ENCODE measurements at places on chromosomes 11 and 22.

DNA sequence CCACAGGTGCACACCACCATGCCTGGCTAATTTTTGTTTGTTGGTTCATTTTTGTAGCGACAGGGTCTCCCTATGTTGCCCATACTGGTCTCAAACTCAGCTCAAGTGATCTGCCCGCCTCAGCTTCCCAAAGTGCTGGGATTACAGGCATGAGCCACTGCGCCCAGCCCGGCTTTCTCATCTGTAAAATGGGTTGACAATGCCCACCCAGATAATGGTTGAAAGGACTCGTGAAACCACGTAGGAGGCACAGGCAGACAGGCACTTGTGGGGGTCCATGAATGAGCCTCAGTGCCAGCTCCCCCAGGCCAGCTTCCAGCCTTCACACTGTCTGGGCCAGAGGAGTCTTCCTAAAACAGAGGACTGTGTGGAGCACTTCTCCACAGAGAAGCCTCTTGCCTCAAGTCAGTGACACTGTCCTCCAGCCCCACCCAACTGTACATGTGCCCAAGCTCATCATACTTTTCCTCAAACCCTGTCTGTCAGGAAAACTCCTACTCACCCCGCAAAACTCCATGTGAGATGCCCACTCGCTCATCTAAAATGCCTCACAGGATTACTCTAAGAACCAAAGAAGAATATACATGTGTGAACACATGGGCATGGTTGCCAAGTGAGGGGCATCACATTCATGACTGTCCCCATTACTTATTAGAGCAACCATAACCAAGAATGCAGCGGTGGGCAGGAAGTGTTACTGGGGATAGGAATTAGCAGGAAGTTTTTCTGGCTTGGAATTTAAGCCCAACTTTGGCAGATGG, 32.1 kb upstream of the WNT7B start:
- DNase-seq: no peak

DNA sequence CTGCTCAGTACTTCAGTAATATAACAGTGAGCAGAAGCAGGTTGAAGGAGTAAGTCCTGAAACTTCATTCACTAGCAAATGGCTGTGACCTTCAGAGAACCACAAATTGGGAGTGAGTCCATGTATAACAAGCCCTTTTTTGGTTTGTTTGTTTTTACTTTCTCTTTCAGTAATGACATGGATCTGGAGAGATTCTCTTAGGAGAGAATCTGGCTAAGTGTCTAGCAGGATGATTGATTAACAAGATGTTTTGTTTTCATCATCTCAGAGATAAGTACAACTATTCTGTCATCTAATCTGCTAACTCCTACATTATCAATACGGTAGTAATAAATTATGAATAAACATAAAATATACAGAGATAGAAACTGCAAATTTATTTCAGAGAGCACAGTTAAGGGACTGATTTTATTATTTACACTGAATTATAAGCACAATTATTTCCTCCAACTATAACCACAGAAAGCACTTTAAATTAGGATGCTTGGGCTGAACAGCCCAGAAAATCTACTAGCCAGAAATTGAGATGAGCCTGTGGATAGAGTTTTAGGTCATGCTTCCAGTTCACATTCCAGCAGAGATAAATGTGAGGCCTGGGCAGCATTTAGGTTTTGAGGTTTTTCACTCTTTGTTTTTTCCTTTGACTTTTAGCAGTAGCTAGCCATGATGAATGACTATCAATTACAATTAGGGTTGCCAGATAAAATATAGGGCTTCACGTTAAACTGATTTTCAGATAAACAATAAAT, 429.3 kb upstream of the FAT3 start:
- DNase-seq: no peak

GRCh38 chr22:32745251-32745995, 56.1 kb upstream of the TIMP3 start:
- DNase-seq: no peak

- no peak for DNase-seq
Observed at GRCh38 chr11:122253589-122254231, 137.7 kb upstream of the BLID start.

DNA sequence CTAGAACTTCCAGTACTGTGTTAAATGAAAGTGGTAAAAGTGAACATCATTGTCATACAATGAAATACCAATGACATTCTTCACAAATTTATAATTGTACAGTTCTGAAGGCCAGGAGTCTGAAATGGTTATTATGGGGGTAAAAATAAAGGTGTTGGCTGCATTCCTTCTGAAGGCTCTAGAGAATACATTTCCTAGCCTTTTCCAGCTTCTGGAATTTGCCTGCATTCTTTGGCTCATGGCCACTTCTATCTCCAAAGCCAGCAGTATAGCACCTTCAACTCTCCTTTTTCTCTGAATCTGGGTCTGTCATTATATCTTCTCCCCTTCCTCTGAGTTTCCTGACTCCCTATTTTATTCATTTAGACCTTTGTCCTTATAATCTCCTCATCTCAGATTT, 1232.7 kb upstream of the TENM4 start:
- no peak for DNase-seq

DNA sequence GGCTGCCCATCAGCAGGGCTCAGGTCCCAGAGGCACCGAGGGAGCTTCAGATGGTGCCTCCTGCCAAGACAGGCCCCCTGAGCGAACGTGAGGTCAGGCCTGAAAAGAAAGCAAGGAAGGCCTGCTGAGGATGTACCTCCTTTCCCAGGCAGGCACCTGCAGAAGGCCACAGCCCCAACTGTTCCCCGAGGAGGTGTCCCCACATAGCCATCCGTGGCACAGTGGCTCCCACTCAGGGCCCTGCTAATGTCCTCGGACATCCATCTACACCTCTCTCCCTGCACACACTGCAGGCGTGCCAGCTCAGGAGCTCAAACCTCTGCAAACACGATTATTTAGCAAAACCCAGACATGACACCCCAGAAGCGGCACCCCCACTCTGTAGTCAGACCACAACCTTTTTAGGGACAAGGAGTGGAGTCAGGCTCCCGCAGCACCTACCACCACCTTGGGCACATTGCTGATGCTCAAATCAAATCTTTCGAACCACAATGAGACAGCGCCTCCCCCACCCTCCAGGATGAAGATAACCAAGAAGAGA, 36.9 kb downstream of the SHANK2 start:
- no peak for DNase-seq

DNA sequence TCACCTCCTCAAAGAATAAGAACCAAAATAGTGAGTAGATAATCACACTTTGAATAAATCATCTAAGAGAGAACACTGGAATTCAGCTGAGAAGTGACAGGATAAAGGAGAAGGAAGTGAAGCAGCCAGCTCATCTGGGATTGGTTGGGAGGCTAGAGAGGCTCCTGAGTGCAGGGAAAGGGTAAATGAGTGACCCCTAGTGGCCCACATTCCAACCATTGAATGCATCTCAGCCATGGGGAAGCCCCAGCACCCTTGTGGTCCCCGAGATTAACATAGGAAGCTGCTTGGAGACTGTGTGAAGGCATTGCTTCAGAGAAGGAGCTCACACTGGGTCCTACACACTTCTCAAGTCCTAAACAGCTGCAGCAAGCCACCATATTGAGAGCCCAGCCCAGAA, 82.3 kb downstream of the JRKL start:
- DNase-seq: no peak

DNA sequence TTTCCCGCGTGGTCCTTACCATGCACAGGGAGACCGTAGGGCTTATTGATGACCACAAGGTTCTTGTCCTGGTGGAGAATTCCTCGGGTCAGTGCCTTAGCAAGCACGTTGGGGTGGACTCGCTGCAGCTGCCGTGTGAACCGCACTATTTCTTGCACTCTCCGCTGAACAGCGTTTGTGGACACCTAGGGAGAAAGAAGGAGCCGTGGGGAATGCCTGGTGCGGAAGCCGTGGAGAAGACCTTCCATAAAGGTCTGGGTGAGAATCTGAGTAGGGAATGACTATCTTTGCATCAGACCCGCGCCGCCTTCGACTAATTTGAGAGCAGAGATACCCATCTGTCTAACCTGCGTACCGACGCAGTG, 597 bp downstream of the RPUSD4 start:
- DNase-seq: no peak

GRCh38 chr22:30637701-30638114, 2.1 kb downstream of the SLC35E4 start:
- no peak for DNase-seq

DNA sequence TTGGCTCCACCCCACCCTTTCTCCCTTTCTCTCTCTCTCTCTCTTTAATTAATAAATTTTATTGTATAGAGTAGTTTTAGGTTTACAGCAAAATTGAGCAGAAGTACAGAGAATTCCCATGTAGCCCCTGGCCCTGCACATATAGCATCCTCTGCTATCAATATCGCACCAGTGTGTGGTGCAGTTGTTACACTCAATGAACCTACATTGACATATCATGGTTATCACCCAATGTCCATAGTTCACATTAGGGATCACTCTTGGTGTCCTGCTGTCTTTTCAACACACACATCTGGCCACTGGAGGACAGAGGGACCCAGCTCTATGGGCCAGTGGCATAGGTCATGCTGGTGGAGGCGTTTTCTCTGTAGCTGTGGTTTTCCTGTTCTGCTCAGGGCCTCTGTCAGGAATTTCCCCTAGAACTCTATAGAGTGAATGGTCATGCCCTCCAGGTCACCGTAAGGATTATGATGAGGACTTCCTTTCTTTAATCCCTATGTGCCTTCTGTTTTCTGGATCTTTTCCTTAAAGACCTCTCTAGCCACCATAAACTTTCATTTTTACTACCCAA, 98.2 kb upstream of the NAV2 start:
- DNase-seq: no peak

- no peak for DNase-seq
Observed at GRCh38 chr11:68113986-68114385, 7.2 kb downstream of the CHKA start.

DNA sequence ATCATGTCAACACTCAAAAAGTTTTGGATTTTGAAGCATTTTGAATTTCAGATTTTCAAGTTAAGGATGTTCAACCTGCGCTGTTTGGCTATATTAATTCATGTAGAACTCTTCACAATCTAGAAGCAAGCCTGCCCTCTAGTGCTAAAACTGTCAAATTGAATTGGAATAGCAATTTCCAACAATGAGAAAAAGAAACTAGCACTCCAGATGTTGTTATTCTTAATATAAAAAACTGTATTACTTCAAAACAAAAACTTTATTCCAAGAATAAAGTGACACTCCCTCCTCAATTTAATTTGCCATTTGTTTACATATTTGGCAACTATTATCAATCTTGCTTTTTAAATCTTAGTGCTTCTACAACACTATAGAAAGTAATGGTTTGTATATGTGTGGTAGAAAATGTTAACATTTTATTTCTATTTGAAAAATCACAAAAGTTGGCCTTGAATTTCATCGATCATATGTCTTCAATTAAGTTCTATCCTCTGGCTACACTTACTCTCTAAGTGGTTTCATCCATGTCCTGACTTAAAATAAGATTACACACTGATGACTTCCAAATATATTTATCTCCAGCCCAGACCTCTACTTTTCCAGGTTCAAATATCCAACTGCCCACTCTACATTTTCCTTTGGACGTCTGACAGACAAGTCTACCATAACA, 36.6 kb downstream of the DCUN1D5 start:
- DNase-seq: peak; percentile 22

DNA sequence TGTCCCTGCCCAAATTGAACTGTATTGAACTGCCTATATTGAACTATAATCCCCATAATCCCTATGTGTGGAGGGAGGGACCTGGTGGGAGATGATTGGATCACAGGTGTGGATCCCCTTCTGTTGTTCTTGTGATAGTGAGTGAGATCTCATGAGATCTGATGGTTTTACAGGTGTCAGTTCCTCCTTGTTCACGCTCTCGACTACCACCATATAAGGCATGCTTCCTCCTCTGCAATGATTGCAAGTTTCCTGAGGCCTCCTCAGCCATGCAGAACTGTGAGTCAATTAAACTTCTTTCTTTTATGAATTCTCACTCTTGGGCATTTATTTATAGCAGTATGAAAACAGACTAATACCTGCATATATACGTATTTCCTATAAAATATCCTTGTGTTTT, 206.5 kb upstream of the PDGFD start:
- DNase-seq: no peak

GRCh38 chr11:33168709-33169200, 7.5 kb upstream of the CSTF3 start:
- DNase-seq: no peak

DNA sequence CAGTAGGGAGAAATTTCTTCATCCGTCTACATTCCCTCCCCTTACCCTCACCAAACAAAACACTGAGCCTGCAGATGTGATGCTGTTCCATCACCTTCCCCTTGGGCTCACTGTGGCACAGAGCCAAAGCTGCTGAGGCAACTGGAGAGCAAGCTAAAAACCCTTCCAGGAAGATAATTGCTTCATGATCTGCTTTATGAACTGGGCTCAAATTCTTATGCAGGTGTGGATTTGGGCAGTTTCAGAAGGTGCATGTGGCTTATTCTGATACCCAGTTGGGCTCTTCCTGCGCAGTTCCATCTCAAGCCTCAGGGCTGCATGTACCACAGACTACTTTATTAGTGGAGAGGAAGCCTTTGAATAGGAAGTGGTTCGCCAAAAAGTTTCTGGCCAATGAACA, 58.3 kb downstream of the AAMDC start:
- no peak for DNase-seq

- DNase-seq: no peak
Observed at GRCh38 chr11:105610871-105611571, 1.1 kb downstream of the GRIA4 start.

DNA sequence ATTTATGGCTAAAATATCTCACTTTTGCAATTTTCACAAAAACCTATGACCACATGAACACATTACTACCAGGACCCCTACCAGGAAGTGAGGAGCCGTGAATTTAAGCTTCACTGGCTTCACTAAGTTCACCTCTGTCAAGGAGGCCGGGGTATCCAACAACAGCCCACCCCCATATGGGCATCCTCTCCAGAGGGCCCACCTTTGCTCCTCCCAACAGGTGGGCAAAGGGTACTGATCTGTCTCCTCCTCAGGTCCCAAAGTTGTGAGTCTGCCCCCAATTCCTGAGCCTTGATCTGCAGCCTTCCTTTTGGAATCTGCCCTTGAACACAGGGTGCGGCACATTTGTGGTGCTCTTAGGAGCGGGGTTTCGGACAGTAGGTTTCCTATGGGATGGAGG, 66.9 kb downstream of the OTOG start:
- no peak for DNase-seq

- DNase-seq: no peak
Observed at GRCh38 chr11:44036811-44037657, 10.7 kb upstream of the ACCSL start.

GRCh38 chr11:124315052-124315451, 1.3 kb upstream of the OR8D1 start:
- no peak for DNase-seq

- DNase-seq: no peak
Observed at GRCh38 chr11:20002312-20003216, 157.7 kb downstream of the DBX1 start.

- DNase-seq: no peak
Observed at GRCh38 chr11:32255841-32256240, 165.0 kb downstream of the RCN1 start.

Measured in NCI-H2081 treated with DMSO at 0.1 percent for 48 hours (cell line).